CD4-positive, alpha-beta T cell (primary cell): ENCODE measurements at places on chromosomes 16 and 17. TPM values are rescaled to one million over a fixed set of nuclear protein-coding genes. Genes with fewer than 3 reads are reported as not detected.

Gene AANAT
- total RNA-seq, result not detected

Gene SLC6A2
- not detected for total RNA-seq

Gene ITGA2B
- total RNA-seq, result 0.85 TPM

Gene KRT20
- not detected for total RNA-seq

Gene PRR29
- 0.71 TPM for total RNA-seq

Gene PRR15L
- not detected for total RNA-seq

Gene TMEM220
- 2.9 TPM for total RNA-seq

DNA sequence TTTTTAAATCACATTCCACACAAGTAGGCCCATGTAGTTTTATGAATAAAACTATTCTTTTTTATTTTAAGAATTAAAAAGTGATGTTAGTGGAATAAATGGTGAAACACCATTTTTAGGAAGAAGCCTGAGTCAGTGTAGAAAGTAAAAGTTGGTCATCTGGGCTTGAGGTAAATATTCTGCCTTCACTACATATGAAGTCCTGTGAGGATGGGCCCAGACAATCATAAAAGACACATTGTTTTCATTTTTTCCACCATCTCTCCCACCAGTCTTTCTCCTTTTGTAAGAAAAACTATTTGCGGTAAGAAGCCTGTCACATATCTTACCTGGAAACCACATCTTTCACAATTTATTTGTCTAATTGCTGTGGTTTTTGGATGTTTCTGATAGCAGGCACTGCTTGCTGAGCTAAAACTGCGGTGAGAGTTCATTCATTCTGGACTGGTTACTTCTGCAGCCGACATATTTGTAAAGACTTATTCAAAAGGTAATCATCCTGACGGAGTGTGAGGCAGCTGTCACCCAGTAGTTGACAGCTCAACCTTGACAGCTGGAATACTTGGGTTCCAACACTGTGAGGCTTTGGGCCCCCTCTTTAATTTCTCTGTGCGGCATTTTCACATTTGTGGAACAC is 10.6 kb upstream of the RFFL start:
- no peak for DNase-seq

GRCh38 chr17:50903604-50904517 is 37.7 kb upstream of the TOB1 start:
- no peak for DNase-seq

GRCh38 chr17:42564815-42565522 is 1.9 kb upstream of the MLX start:
- no peak for DNase-seq

- no peak for DNase-seq
Observed at GRCh38 chr16:50610331-50611262, 62.4 kb downstream of the NKD1 start.

DNA sequence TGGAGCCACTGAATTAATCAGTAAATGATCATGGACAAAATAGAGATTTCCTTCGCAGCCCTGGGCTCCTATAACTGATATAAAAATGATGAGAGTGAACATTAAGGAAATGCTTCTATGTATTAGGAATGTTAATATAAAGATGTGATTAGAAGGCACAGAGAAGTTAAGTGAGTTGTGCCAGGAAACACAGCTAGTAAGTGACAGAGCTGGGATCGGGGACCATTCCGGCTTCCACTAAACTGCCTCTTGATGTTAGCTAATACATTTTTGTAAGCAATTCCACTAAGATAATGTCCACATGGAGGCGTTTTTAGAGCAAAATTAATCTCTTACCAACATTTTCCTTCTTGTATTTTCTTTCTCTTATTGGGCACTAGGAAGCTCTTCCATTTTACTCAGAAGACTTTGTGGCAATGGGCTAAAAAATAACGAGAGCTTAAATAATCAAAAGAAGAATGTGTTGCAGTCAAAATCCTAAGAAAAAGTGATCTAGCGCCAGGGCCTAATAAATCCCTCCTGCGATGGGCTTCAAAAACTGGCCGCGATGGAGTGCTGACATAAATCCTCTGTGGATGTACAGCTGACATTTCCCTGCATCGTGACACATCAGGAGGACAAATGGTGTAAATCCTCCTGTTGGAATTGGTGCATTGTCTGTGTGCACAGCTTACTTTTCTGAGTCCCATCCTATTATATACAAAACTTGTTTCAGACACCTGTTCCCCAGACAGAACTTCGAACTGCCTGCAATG is 326.1 kb upstream of the MAF start:
- no peak for DNase-seq

- DNase-seq, result peak; percentile 68
Observed at GRCh38 chr17:77086433-77087010, 54.2 kb upstream of the SEC14L1 start.

GRCh38 chr16:12501707-12502457 is 301.8 kb downstream of the CPPED1 start:
- no peak for DNase-seq

DNA sequence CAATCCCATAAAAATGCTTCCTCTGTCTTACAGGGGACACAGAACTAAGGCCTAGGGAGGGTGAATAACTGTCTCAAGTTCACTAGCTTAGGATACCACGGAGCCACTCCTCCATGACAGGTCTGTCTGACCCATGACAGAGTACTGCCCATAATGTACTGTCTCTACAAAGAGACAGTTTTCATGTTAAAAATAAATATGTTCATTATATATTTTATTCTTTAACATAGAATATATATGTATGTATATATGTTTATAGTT is 28.3 kb upstream of the DYNLRB2 start:
- DNase-seq, result no peak

- no peak for DNase-seq
Observed at GRCh38 chr17:5902181-5903140, 167.7 kb upstream of the WSCD1 start.

DNA sequence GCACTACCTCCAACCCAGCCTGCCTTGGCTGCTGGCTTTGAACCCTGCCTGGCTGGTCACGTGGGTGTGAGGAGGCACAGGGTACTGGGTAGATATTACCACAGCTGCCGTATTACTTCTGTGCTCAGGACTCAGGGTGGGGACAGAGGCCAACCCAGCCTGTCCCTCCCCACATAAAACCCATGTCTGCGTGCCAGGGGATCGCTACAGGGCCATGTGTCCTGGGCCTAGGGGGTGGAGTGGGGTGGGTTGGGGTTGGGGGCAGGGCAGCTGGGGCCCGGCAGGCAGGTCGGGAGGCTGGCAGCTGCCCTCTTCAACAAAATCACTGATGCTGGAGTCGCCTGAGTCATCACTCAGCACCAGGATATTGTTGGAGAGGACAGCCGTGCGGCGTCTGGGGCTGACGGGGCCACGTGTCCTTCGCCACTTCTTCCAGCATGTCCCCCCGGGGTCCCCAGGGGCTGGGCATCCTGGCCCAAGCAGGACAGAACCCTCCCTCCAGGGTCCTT is 39.7 kb upstream of the PVALEF start:
- no peak for DNase-seq

GRCh38 chr17:21373696-21374440 is 2.3 kb upstream of the KCNJ12 start:
- no peak for DNase-seq

- no peak for DNase-seq
Observed at GRCh38 chr16:31136287-31136662, 748 bp upstream of the PRSS8 start.

- no peak for DNase-seq
Observed at GRCh38 chr17:31112001-31112661, 17.4 kb downstream of the NF1 start.

DNA sequence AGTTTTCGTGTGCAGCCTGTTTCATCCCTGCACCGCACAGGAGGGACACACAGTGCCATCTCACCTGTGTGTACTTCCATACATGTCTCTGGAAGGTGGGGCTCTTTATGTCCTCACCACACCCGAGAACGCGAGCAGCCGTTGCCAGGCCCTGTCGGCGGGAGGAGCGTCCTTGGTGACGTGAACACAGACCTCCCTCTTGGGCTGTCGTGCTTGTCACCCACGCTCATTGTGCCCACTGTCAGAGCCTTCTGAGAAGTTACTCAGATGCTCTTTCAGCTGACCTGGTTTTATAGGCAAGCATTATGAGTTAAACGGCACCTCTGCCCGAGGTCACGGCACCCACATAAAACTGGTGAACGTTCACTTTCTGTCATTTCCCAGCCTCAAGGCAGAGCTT is 40.2 kb downstream of the ZNF750 start:
- DNase-seq, result no peak
